Stimulated activated CD8-positive, alpha-beta memory T cell treated with anti-CD3 and anti-CD28 coated beads, Interleukin-7, amount 100 ng/mL, for 24 hours (primary cell): ENCODE measurements at places on chromosomes 1 and 21.

DNA sequence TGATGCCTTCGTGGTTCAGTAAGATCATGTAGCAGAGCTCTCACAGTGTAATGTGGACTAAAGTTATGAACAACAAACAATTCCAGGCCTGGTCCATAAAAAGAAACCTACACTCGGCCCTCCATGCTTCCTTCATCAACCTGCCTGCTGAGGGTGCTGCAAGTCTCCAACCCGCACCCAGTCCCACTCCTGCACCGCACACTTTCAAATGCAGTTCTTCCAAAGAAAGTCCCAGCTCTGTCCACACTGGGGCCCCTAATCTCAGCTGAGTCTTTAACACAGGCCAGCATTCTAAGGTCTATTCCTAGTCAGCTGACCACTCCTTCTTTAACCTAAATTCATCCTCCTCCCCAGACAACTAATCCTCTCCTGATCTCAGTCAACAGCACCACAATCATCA is 71.5 kb upstream of the NR5A2 start:
- DNase-seq = no peak

- no peak for DNase-seq
Measured at GRCh38 chr21:29265690-29266479, 32.8 kb upstream of the BACH1 start.

GRCh38 chr1:208336137-208336518 is 91.9 kb upstream of the PLXNA2 start:
- no peak for DNase-seq

GRCh38 chr1:172447641-172448040 is 3.8 kb upstream of the PIGC start:
- DNase-seq = no peak

DNA sequence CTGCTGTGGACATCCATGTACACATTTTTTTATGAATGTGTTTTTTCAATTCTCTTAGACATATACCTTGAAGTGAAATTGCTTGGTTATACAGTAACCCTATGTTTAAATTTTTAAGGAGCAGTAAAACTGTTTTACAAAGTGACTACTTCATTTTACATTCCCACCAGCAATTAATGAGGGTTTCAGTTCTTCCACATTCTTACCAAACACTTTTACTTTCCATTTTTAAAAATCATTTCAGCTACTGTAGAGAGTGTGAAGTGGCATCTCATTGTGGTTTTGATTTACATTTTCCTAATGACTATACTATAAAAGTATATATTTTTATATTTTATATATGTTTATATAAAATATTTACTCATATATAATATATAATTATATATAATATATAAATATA is 1221.5 kb downstream of the PLA2G4A start:
- DNase-seq = no peak
